ENCODE measurements at places on chromosomes 3 and 15.

DNA sequence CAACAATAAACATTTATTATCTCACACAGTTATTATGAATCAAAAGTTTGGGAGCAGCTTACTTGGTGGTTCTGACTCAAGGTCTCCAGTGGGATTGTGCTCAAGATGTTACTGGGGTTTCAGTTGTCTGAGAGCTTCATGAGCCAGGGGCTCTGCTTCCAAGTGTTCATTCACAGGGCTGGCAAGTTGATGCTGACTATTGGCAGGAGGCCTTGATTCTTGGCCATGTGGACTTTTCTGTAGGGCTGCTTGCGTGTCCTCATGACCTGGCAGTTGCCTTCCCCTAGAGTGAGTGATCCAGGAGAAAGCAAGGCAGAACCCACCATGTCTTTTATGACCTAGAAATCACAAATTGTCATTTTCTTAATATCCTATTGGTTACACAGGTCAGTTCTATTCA lies 87.2 kb upstream of the TNFAIP8L3 start:
- peak; percentile 18 for DNase-seq

DNA sequence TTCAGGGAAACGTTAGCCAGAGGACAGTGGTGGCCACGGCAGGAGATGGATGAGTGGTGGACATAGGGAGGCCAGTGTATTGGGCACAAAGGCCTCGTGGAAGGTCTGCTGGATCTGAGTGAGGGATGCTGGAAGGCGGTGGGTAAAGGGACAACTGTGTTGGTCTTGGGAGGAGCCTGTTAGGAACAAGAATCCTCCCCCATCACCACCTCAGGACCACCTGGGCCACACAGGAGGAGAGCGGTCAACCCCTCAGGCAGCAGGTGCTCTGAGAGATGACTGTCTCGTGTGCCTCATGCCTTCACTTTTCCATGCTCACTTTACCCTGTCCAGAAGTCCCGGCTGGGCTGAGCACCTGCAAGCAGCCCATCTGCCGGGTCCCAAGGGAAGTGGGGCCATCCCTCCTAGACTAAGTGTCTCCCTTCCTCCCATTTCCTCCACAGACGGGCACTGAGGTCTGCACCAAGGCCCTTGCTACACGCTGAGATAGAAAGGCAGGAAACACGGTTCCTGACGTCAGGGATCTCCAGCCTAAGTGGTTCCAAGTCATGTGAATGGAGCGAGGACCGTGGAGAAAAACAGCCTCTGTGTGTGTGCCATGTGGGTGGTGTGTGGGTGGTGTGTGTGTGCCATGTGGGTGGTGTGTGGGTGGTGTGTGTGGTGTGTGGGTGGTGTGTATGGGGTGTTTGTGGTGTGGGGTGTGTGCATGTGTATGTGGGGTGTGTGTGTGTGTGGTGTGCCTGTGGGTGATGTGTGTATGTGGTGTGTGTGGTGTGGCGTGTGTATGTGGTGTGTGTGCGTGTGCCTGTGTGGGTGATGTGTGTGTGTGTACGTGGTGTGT lies 47.8 kb upstream of the CTSH start:
- DNase-seq: no peak

- DNase-seq: no peak
Observed at GRCh38 chr3:72205297-72205826, 420.4 kb upstream of the PROK2 start.

- DNase-seq: no peak
Observed at GRCh38 chr15:67120009-67120838, 54.8 kb downstream of the SMAD3 start.

DNA sequence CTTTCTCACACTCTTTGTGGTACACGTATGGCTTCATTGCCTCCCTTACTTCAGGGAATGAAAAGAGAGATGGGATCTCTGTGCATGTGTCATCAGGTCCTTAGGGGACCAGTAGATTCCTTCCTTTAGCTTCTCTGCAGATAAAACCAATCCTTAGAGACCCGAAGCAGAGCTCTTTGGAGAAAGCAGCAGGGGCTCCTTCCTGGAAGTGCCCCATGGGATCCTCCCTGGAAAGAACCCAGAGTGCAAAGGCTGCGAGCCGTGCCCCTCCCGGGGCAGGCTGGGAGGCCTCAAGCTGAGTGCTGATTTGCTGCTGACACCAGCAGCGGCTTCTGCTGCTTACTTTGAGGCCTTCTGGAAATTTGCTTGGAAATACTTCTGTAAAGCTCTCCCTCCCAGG lies 328.6 kb upstream of the RGMA start:
- no peak for DNase-seq

DNA sequence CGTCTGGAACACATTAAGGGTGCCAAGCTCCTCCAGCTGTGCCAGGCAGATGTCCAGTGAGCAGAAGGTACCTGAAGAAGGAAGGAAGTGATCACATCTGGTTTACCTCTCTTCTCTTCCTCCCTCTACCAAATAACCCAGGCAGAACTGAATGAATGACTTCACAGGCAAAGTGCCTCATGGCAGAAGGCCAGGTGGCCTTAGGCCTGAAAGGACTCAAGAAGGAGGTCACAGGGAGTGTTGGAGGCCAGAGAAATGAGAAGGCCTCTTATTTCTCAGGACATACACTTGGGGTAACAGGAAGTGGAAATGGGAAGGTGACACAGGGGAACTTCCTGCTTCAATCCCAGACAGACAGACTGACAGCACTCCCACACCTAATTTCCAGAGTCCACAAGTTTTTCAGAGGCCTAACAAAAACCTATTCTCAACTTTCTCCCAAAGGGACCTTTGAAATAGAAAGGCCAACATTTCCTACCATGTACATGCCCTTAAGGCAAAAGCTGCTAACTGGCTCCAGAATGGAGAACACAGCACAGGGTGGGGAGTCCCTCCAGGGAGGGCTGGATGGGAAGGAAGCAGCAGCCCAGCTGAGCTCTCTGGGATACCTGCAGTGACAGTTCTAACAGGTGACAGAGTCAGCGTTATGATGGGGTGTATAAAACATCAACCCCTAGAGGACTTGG lies 17.6 kb upstream of the SIN3A start:
- no peak for DNase-seq

DNA sequence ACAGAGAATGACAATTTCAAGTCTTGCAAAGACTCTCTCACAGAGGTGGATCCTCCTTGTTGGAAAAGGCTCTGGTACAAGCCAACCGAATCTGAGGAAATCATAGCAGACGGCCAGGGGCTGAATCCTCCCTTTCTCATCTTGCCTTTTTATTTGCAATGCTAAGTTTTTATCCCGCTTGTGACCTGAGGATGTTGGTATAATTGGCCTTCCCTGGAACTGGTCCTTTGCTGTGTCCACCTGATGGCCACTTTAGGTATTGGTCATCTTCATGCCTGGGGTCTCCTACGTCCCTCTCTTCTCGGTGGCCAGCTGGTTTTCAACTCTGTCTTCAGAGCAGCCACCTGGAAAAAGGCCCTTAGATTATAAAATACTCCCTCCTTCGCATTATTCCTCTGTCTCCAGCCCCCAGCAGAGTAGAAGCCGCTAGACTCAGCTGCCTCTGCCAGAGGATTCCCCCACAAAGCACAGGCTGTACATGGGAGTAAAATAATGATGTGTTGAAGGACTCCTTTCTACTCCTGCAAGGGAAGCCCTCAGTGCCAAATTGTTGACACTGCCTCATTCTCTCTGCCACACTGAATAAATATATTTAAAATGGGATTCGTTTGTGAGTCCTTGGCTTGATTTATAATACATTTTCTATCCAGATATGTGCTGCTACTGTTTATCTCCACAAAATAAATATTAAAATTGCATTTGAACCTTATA lies 208.9 kb upstream of the CFAP20DC start:
- no peak for DNase-seq

GRCh38 chr15:42107473-42107872 lies 13.1 kb upstream of the PLA2G4D start:
- DNase-seq: peak; percentile 62

DNA sequence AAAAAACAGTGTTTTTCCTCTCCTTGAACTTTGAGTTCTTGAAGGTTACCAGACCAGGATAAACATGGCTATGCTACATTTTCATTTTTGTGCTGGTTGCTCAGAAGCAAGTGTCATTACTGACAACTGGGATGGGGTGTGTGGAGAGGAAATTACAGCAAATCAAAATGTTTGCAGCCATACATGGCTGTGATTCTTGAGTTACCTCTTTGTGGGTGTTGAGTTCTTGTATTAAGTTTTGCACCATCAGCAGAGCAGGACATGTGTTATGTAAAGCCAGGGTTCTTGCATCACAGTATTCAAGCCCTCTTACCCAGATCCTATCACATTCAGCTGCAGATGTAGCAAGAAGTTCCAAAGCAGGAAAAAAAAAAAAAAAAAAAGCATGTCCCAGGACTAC lies 53.9 kb upstream of the ATOSA start:
- DNase-seq: no peak

DNA sequence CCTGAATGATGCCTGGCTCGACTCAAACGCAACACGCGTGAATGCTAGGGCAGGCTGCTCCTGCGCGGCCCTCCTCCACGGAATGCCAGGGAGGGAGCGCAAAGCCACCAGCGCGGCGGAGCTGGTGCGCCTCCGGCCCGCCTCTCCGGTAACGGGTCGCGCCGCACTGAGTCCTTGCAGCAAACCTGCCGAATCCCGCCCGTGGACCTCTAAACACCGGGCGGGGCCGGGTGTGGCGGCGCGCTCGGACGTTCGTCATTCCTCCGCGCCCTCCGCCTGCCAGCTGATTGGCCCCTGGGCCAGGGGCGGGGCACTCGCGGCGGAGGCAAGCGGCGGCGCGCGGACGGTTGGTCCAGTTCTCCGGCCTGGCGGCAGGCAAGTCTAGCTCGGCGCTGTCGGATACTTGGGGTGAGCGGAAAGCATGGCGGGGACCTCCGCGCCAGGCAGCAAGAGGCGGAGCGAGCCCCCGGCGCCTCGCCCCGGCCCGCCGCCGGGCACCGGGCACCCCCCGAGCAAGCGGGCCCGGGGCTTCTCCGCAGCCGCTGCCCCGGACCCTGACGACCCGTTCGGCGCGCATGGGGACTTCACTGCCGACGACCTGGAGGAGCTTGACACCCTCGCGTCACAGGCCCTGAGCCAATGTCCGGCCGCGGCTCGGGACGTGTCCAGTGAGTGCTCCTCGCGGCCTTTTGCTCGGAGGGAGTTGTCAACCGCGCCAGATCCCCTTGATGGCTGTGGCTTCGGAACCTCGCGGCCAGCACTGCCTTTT lies at the start of gene ATRIP:
Gene ATRIP, plus strand, starts transcription at position 313 of the 769 bp plus-strand sequence. Its CDS starts 109 bp downstream, at position 422.
- DNase-seq: peak; percentile 92

GRCh38 chr15:85646538-85647091 lies 148.1 kb downstream of the KLHL25 start:
- DNase-seq: no peak

DNA sequence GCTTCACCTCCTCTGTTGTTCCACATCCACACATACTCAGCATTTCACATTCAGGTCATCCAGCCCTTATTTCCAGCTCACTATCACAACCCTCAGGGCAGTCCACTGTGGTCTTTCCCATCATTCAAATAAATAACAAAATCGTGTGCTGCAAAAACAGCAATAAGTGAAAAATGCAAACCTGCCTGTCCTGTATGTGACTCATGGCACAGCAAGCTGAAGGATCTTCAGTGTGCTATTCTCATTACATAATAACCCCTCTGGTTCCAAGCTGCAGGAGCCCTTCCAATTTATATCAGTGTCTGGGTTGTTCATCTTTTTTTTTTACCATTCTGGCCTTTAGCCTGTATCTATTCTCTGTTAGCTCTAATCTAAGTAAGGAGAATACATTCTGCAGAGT lies 185.3 kb upstream of the UBE2E2 start:
- DNase-seq: no peak

DNA sequence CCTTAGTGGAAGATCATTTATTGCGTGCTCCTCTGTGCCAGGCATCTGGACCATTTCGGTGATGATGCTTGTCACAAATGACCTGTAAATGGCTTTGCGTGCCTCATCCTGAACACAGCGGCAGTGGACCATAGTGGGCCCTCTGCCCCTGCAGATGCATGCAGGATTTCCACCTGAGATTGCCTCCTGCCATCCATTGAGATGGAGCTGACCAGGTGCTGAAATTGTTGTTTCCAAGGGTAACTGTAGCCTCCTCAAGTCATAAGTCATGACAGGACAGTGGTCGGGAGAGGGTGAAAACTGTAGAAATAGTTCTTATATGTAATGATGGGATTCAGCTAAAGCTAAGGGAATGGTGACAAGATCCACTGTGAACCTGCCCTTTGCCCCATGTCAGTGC lies 35.5 kb downstream of the CLSTN2 start:
- no peak for DNase-seq

GRCh38 chr3:159280386-159281191 lies 478.7 kb downstream of the MFSD1 start:
- no peak for DNase-seq

DNA sequence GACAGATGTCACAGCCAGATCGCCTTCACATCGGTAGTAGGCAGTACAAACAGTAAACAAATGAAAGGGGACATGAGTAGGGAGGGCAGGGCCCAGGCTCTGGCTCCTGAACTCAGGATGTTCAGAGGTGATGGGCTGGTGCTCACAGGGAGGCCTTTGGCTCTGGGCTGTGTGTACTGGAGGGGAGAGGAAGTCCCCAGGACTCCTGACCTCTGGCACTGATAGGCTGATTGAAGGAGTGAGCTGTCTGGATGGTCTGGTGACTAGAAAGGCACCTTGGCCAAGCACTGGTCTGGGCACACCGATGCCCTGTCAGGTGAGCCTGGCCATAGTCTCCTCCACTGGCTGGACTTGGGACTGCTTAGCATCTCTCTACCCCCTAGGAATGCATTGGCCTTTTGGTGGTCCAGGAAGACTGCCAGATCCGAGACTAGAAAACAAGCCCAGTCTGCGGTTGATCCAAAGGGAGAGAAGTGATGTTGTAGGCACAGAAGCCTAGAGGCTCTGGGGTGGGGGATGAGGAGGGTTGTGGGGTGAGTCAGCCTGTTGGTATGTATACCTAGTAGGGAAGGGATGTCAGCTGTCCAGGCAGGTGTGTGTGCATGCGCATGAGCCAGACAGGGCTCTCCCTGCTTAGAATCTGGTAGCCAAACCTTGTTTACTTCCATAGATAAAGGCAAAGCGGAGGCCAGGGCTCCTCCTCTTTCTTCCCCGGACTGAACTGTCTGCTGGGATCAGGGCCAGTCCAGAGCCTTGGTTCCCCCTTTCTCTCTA lies 1.9 kb downstream of the SPINT1 start:
- peak; percentile 84 for DNase-seq

- DNase-seq: no peak
Observed at GRCh38 chr3:154981201-154981600, 98.9 kb upstream of the MME start.

DNA sequence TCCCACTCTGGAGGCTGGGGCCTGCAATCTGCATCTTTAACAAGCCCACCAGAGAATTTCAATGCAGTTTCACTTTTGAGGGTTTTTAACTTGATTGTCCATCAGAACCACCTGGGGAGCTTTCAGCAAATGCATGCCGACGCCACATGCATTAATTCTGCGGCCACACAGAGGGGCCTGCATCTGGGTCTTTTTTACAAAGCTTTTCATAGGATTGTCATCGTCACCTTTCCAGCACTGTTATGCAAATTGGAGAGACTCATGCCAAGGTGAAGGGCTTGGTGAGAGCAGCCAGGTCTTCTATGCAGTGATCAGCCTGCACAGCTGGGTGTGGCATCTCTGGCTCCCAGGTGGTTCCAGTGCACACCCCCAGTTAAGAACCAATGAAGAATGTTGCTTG lies 143.0 kb upstream of the CTDSPL start:
- no peak for DNase-seq

GRCh38 chr15:58522391-58522790 lies 90.6 kb downstream of the LIPC start:
- no peak for DNase-seq

GRCh38 chr15:56812961-56813360 lies 79.7 kb upstream of the ZNF280D start:
- DNase-seq: no peak
